Glutamatergic neuron (in vitro differentiated cells): ENCODE measurements at places on chromosomes 7 and 10. TPM values are rescaled to one million over a fixed set of nuclear protein-coding genes. Genes with fewer than 3 reads are reported as not detected.

DNA sequence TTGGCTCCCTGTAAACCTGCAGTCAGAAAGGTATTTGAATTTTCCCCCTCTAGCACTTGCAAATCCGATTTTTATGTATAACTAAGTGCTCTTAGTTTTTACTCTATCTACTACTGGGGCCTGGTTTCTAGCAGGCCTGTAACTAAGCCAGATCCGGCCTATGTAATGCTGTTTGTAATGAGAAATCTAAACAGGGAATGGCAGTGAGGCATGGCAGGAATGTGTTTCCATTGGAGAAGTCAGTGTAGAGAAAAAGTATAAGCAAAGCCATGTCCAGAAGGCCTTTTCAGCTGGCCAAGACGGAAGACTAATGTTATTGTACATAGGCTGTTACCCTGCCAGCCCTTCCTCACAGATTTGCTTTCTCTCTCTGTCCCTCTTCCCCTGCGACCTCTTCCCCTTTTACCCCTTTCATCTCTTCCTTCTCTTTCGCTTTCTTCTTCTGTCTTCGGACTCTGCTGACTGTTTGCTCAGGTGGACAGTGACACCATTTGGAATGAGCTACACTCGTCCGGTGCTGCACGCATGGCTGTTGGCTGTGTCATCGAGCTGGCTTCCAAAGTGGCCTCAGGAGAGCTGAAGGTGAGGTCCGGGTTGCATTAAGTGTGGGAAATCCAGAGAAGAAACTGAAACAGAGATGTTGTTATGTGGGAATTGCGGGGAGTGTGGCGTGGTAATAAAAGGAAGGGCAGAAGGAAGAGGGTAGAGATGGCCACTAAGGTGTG lies 297.5 kb downstream of the HDAC9 start:
- no peaks in the 10 kb centered on the region for H3K27me3 ChIP-seq
- H3K36me3 ChIP-seq: no peaks in the 10 kb centered on the region

Gene NPSR1
- not detected for total RNA-seq

- H3K27me3 ChIP-seq: peaks cover 5% of the 10 kb centered on the region
- peak; percentile 62 for DNase-seq
- no peak overlapping the region for H3K4me3 ChIP-seq
Measured at GRCh38 chr10:2619472-2619871, 447.9 kb upstream of the PFKP start.

Gene CCDC172
- not detected for total RNA-seq
